ENCODE measurements at places on chromosomes 2 and 18. TPM values are rescaled to one million over a fixed set of nuclear protein-coding genes. Genes with fewer than 3 reads are reported as not detected.

The FSHR gene
- total RNA-seq, result not detected

The LIMS4 gene
- total RNA-seq, result 0.85 TPM

The CNGA3 gene
- total RNA-seq, result not detected

The GKN2 gene
- total RNA-seq, result 1.9 TPM

The SCRN3 gene
- total RNA-seq, result 17.4 TPM

The PIEZO2 gene
- 0.70 TPM for total RNA-seq

The DSG4 gene
- not detected for total RNA-seq

The CDKL4 gene
- not detected for total RNA-seq

The WNT6 gene
- 0.31 TPM for total RNA-seq

The SERPINB10 gene
- not detected for total RNA-seq

The LHCGR gene
- total RNA-seq, result not detected

The SP100 gene
- 27.6 TPM for total RNA-seq

The TANK gene
- 43.7 TPM for total RNA-seq
